ENCODE measurements at places on chromosomes 3 and 15.

DNA sequence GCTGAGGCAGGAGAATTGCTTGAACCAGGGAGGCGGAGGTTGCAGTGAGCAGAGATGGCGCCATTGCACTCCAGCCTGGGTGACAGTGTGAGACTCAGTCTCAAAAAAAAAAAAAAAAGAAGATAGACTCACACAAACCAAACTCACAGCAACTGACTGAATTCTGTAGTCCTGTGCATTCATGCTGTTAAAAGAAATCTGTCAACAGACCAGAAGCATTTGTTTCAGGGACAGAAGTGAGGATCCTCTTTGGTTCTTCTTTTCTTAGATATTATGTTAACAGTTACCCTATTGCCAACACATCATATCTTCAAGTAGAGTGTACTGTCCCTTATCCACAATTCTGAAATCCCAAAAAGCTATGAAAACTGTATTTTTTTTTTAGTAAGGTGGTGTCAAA lies 192.4 kb downstream of the CDIN1 start:
- no peak for DNase-seq

DNA sequence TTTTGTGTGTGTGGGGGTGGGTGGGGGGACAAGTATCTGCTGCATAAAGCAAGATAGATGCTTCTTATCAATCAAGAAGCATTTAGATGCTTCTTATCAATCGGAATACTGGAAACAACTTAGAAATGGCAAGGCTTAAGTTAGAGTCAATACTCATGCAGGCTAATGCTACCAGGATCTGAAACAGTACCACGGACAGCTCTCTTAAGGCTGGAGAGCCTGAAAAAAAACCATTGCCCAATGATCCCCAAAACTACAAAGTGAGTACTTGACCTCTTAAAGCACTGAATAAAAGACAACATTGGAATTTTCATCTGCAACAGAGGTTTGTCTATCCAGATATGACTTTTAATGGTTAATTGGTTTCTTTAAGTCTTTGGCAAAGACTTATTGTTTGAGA lies 262.3 kb downstream of the GAP43 start:
- peak; percentile 19 for DNase-seq

- no peak for DNase-seq
Measured at GRCh38 chr3:136192831-136193230, 3.3 kb downstream of the MSL2 start.

DNA sequence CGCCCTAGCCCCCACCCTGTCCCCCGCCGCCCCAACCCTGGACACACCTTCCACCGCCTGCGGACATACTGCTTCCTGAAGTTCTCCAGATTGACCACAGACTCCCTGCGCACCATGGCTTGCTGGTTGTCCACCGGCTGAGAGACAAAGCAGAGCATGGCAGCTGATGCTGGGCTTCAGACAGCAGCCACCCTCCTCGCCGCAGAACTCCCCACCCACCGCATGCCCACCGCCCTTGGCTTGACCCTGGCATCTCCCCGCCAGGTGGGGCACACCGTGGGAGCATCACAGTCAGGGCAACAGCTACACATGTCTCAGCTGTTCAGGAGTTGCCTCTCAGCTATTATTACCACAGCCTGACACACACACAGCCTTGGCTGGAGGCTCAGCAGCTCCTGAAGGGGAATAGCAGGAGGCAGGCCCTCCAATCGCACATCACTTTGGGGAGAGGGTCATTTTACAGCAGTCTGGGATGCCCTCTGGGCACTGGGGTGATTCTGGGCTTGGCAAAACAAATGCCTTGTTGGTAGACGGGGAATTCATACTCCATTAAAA lies 78.4 kb upstream of the HERC1 start:
- no peak for DNase-seq

- DNase-seq = peak; percentile 51
Measured at GRCh38 chr15:68316061-68316804, 38.7 kb downstream of the FEM1B start.

DNA sequence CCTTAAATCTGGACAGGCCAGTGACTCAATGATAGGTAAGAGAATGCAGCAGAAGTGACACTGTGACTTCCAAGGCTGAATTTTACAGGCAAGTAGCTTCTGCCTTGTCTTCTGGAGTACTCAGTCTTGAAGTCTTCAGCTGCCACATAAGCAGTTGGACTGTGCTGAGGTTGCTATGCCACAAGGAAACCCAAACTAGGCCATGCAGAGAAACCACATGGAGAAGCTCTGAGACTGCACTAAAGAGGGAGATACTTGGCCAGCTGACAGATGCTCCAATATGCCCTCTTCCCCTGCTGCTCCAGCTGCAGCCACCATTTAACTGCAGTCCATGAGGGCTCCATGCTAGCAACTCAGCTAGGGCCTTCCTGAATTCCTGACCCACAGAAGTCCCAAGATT lies 119.4 kb upstream of the GADL1 start:
- peak; percentile 14 for DNase-seq

DNA sequence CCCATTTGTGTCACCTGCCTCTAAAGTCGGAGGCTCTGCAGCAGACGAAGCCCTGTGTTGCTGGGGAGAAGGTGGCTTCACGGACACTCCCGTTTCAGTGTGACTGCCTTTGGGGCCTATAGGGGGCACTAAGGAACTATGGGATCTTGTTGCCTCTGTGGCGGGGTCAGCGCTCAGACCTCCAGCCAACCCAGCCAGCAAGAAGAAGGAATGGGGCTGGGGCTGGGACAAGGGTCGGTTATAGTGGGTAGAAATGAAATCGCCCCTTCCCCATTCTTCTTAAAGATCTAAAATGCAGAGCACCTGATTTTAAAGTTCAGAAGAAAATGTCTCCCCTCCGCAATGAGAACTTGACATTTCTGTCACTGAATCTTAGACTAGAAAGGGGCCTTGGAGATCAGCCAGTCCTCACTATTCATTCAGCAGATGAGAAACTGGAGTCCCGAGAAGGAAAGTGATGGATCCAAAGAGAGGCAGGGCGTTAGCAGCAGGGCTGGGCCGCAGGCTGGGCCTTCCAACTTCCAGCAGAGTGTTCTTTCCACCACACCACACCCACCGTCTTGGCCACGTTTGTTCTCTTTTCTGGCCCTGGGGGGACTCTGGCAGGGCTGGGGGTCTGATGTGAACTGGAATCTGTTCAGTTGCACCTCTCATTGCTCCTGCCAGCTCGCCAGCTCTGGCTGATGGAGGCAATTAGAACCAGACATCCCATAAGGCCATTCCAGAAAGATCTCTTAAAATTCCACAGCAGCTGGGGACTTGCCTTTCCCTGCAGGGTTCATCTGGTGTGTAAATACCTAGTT lies 195.4 kb downstream of the OPA1 start:
- peak; percentile 68 for DNase-seq

GRCh38 chr3:139481116-139481515 lies 4.8 kb upstream of the RBP2 start:
- no peak for DNase-seq

DNA sequence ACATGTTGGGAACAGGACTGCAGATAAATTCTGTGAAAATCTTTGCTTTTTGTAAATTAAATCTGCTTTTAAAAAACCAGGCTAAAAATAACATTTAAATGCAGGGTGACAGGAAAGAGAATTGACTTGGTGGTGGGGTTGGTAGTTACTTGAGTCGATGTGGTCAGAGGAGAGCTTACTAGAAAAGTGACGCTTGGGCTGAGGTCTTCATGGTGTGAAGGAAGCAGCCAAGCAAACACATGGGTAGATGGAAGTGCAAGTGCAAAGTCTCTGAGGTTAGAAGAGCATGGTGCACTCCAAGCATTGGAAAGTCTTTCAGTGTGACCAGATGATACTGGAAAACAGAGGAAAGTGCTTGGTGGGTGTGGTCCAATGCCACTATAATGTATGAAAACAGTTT lies 86.4 kb upstream of the THBS1 start:
- DNase-seq = no peak

DNA sequence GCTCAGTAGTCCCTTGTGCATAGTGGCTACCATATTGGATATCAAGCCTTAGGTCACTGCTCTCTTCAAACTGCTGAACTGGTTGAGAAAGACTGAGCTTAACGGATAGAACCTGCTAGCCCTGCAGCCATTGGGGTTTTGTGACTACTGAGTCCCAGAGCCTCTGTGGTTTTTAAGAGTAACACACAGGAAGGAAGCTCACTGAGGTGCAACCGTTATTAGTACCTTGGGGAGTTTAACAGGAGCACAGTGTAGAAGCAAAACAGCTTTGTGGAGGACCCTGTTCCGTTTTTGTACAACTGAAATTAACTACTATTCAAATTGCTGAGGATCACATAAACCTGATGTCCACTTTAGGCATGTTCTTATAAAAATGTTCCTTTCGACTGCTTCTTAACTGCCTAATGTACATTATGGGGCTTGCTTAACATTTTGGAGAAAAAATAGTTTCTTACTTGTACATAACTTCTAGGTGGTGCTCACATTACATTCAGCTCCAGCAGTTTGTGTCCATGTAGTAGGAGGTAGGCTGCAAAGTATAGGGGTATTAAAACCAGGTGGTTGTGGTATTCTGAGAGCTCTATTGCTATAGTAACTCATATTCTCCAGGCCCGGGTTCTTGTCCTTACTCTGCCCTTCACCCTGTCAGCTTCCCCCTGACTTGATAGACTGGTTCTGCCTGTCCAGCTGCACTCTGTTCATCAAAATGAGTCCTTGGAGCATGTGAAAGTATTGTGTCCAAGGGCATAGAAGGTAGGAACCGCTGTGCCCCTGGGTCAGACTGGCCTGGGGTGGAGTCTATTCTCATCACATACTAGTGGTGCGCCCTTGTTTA lies 17.3 kb downstream of the PXK start:
- no peak for DNase-seq

All from astrocyte of the spinal cord (primary cell).